Stimulated activated CD4-positive, alpha-beta T cell treated with anti-CD3 and anti-CD28 coated beads, Interleukin-12 subunit alpha, Interleukin-12 subunit beta, amount 100 ng/mL, for 24 hours (primary cell): ENCODE measurements at places on chromosomes 2 and 18.

DNA sequence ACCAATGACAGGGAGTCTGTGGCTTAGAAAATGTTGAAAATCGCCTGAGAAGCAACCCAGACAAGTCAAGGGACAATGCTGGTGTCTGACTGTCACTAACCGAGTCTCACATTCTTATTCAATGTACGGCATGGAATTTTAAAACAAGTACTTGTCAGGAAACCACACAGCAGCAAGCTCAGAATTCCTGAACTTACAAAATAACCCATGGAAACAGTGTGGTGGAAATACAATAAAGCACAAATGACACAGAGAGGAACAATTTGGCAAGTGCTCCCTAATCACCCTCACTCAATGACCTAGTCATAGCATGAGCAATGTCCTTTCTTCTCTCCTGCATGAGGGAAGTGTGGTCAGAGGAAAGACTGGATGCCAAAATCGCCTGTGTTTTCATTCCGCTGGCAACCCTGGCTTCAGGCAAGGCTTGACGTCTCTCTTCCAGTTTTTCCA is 154.0 kb downstream of the SATB2 start:
- no peak for DNase-seq

GRCh38 chr18:28735731-28736130 is 558.8 kb upstream of the CDH2 start:
- DNase-seq = no peak

- DNase-seq = no peak
Observed at GRCh38 chr2:134324947-134325346, 71.1 kb downstream of the MGAT5 start.

- DNase-seq = no peak
Observed at GRCh38 chr18:3907955-3908354, 458.0 kb downstream of the TGIF1 start.

GRCh38 chr2:37026050-37026449 is 58.1 kb downstream of the HEATR5B start:
- no peak for DNase-seq

- DNase-seq = no peak
Observed at GRCh38 chr18:54829856-54830255, 1.6 kb downstream of the RAB27B start.

GRCh38 chr2:218555527-218555926 is 12.6 kb downstream of the USP37 start:
- DNase-seq = no peak

GRCh38 chr2:112790305-112790704 is 6.0 kb upstream of the IL1A start:
- no peak for DNase-seq

DNA sequence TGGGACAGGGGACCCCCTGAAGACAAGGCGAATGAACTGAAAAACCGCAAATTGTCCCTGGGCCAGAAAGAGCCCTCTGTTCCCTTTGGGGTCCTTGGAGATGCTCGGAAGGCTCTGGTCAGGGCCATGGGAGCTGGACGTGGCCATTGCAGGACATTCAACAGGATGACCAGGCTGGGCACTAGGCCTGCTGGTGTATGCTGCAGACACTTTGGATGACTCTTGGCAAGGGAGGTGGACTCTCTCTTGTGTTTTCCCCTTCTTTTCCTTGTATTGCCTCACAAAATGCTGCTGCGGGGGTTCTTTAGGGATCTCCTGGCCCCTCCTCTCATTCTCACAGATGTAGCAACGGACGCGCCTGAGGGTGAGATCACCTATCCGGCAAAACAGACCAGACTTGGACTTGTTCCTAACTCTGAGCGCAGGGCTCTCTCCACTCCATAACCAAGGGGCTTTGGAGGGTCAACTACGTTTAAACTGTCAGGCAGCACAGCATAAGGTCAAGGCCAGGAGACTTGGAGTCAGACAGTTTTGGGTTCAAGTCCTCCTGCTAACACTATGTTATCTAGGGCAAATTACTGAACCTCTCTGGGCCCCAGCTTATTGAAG is 41.8 kb upstream of the SH3RF3 start:
- no peak for DNase-seq

- DNase-seq = no peak
Observed at GRCh38 chr18:47654988-47655387, 275.5 kb downstream of the SMAD2 start.

DNA sequence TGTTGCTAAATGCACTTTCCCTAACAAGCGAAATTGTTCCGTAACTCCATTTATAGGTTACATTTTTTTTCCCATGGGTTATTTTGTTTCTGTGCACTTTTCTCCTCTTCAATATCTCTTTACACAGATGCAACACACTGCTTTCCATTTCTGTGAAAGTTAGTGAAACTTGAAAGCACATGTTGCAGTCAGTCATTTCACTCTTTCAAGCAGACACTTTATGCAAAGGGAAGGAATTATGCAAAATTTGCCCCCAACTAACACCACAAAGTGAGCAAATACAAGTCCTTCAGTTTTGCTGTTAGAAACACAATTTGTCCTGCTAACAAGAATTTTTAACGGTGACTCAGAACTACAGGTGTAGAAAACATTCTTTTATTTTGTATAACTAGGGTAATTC is 124.8 kb downstream of the PTH2R start:
- no peak for DNase-seq

GRCh38 chr2:118031566-118031965 is 17.7 kb upstream of the CCDC93 start:
- no peak for DNase-seq

DNA sequence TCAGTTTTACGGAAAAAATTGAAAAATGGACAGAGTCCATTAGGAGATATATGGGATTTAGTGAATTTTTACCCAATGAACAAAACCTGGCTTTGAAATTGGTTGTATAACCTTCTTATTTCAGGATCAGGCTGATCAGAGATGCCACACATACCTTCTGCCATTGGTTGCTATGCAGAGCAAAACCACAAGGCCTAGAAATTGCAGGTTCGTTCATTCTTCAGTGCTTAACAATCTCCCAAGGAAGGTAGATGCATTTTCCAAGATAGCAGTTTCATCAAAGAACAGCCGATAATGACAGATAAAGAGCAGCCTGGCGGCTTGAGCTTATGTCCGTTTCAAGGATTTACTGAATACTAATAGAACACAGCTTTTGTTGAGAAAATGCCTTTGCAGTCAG is 868.8 kb downstream of the EPHA4 start:
- no peak for DNase-seq

GRCh38 chr18:2894131-2894840 is 47.5 kb downstream of the EMILIN2 start:
- DNase-seq = no peak

DNA sequence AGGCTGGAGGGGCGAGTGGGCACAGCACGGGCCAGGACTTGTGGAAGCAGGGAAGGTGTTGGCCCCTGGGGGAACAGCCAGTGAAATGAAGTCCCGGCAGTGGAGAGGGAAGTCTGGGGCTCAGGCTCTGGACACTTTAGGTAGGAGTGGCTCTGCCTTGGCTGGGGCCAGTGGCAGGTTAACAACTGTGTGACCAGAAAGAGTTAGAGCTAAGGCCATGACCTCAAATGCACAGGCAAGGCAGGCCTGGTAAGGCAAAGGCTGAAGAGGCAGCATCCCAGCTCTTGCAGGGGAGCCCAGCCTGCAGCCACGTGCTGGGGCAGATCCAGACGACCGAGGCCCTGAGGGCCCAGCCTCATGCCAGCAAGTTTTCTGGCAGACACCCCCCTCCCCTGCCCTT is 21.5 kb downstream of the PCARE start:
- DNase-seq = no peak

- no peak for DNase-seq
Observed at GRCh38 chr18:6947338-6948030, 170.1 kb downstream of the LAMA1 start.

GRCh38 chr2:44778221-44778654 is 163.3 kb upstream of the SIX3 start:
- DNase-seq = no peak

GRCh38 chr2:141440072-141440635 is 690.7 kb downstream of the LRP1B start:
- no peak for DNase-seq

DNA sequence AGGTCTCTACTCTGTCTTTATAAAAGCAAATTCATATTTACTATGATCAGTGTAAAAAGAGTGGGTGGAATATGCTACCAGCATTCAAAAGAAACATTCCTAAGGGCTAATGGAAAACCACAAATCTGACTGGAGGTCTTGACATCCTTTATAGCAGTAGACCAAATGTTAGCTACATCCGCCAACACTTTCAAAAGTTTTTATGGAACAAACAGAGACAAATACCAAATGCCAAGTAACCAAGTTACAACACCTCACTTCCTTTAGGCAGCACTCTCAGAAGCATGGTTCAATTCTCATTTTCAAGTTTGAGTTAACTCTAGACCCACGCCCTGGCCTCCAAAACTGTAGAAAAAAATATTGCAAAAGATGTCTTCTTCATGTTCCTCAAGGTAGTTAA is 78.3 kb upstream of the SETBP1 start:
- no peak for DNase-seq

DNA sequence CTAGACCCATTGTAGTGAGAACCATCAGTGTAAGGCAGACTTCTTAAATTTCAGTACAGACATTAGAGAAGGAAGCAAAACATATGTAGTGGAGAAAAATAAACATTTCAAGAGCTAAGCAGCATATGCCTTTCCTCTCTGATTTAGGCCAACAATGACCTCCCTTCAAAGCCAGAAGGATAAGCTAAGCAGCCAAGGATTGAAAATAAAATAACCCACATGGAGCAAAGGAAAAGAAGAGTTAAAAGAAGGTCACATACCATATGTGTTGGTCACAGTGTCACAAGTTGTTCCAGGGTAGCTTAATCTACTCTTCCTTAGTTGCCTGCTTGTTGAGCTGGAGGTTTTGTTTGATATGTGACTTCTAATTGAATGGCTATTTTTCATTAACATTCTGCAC is 15.6 kb upstream of the LAMA1 start:
- no peak for DNase-seq

- no peak for DNase-seq
Observed at GRCh38 chr2:50732796-50733195, 299.1 kb downstream of the NRXN1 start.

DNA sequence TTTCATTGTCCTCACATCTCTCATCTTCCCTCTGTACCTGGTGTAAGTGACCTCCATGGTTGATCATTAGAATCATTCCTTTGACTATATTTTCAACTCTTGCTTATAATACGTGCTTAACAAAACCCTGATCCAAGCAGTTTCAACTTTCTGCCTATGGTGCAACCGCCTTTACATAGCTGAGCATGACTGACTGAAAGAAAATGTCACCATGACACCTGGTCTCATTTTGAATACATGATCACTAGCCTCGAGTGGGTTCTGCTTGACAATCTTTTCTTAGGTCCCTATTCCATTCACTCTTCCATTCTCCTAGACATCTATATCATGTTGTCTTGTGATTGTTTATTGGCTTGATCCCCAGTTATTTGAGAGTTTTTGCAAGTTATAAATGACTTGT is 78.9 kb upstream of the STAM2 start:
- DNase-seq = no peak

- no peak for DNase-seq
Observed at GRCh38 chr2:85974390-85974789, 85.6 kb upstream of the ST3GAL5 start.

- DNase-seq = no peak
Observed at GRCh38 chr18:22044474-22045220, 124.7 kb upstream of the GATA6 start.

- DNase-seq = no peak
Observed at GRCh38 chr2:240834377-240834975, 14.5 kb upstream of the KIF1A start.

GRCh38 chr18:41959045-41959444 is 4.0 kb downstream of the PIK3C3 start:
- DNase-seq = no peak

GRCh38 chr18:2411381-2411960 is 159.8 kb downstream of the METTL4 start:
- DNase-seq = no peak

DNA sequence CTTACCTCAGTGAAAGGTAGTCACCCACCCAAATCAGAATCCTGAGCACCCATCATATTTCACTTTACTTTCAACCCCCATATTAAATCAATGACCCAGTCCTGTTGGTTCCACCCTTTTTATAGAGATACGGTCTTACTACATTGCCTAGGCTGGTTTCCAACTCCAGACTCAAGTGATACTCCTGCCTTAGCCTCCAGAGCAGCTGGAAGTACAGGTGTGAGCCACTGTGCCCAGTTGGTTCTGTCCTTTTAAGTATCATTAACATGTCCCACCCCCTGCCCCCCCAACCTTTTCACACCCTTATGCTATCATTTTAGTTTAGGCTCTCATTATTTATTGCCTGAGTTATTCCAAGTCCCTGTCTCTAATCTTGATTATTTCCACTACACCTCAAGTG is 28.7 kb downstream of the MSH6 start:
- no peak for DNase-seq

DNA sequence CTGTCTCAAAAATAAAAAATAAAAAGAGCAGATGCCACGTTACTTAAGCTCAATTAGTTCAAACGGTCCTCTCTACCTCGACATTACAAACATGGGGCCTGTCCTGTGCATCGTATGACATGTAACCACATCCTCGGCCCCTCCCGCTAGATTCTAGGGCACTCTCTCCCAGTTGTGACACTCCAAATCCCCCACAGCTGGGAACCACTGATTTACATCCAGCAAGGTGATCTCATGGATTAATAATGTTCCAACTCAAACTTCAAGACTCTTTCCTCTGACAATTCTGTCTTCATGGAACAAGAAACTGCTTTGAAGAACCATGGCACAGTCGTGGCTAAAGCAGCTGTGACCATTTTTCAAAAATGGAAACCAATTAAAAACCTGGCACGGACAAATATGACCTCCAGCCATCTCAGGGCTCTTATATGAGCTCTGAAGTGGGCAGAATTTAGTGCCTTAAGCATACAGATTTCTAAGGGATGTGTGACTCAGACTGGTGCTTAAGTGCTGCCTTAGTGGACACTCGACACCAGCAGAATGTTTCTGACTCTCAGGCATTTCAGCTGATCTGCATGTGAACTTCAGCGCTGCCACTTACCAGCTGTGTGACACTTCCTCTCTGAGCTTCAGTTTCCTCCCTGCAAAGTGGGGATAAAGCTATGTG is 31.7 kb upstream of the ASAP2 start:
- no peak for DNase-seq

DNA sequence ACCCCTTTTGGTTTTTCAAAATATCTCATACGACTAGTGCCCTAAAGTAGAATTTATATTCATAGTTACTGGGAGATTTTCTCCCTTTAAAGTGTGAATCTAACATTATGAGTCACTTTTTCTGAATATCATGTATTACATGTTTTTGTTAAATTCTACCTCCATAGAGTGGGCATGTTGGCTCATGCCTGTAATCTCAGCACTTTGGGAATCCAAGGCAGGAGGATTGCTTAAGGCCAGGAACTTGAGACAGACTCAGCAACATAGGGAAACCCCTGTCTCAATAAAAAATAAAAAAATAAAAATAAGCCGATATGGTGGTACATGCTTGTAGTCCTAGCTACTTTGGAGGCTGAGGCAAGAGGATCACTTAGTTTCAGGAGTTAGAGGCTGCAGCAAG is 45.3 kb upstream of the UNC80 start:
- DNase-seq = no peak

GRCh38 chr2:5849562-5849961 is 157.4 kb downstream of the SOX11 start:
- DNase-seq = no peak
